ENCODE measurements at places on chromosomes 12 and 14.

DNA sequence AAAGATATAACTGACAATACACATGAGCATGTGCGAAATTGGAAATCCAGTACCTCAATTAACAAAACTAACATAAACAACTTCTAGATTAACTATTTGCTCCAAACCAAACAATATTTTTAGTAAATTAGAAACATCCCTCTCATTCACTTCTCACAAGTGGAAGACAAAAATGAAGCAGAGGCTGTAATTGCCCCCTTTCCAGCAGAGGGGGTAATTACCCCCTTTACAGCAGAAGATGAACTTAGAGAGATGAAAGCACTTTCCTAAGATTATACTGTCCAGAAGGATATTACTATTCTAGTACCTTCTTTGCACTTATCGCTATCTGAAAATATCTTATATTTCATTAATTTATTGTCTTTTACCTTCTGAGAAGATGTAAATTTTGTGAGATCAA lies 1025.2 kb downstream of the FSCB start:
- no peak for DNase-seq

DNA sequence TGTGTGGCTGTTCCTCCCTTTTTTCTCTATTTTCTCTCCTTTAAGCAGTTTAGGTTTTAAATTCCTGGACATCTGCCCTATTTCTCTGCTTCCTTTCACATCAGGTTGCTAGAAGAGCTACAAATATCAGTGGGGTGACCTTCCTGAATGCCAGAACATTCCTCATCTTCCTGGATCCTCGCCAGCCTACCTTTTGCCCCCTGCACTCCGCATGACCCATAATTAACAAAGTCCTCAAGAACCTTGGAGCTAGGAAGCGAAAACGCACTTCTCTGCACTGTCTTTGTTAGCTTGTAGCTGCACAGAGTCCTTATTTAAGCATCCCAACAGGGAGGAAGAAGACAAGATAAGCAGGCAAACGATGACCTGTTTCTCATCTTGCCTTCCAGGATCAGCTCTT lies 30.5 kb downstream of the VDR start:
- DNase-seq: no peak

DNA sequence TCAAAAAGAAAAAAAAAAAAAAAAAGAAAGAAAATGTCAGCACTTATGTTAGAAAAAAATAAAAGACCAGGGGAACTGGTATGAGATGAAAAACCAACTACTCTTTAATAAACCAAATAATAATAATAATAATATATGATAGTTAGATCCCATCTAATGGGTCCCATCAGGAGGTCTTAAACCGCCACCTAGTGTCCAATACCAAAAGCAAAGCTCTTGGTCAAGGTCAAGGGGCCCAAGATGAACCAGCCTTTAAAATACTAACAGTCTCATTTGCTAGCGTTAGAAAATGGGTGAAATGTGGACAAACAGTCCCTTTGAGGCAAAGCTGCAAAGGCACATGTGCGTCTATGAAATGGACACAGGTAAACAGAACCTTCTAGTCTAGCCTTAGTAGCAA lies 12.3 kb downstream of the BRAP start:
- DNase-seq: no peak

DNA sequence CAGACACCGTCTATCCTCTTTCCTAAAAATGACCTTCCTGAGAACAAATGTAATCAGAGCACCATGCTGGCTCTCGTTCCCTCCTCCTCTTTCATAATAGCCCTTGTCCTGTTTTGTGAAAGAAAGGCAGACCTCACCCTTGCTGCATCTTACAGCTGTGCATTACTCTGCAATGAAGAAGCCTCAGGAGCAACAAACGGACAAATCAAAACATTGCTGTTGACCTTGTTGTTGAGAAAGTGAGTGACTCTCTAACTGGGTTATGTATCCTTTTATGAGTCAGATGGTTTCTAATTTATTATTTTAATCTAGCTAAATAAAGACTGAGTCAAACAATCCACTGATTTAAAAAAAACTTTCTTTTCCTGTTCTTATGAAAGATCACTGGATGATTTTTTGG lies 180.9 kb downstream of the RPS29 start:
- no peak for DNase-seq

DNA sequence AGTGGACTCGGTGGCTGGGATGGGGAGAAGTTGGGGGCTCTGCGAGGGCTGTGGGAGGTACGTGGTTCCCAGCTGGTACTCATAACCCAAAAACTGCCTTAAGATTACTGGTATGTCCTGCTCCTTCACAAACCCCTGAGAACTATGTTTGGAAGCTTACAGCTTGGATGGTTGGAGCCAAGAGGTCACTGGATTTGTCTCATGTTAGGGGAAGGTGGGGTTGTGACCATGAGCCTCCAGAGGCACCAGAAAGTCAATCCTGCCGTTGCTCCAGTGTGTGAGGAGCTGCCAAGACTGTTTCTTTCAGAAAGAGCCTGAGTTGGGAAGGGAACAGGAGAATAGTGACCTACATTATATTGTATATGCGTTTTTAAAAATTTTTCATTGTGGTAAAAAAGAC lies 33.5 kb downstream of the TEAD4 start:
- DNase-seq: no peak

DNA sequence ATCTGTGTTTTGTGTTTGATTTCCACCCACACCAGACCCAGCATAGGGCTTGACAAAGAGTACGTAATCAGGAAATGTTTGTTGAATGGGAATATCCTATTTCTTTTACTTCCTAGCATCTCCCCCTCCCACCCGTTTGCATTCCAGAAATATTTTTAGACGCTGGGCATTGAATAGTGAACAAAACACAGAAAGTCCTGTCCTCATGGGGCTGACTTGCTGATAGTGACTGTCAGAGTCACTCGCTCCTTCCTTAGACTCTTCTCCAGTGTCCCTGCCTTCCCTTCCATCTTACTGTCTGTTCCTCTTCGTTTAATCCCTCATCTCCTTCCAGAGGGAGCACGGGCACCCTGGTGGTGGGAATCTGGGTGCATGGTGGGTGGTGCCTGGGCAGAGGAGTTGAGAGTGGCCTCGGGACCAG lies 53.6 kb downstream of the SLC25A47 start:
- DNase-seq: no peak

DNA sequence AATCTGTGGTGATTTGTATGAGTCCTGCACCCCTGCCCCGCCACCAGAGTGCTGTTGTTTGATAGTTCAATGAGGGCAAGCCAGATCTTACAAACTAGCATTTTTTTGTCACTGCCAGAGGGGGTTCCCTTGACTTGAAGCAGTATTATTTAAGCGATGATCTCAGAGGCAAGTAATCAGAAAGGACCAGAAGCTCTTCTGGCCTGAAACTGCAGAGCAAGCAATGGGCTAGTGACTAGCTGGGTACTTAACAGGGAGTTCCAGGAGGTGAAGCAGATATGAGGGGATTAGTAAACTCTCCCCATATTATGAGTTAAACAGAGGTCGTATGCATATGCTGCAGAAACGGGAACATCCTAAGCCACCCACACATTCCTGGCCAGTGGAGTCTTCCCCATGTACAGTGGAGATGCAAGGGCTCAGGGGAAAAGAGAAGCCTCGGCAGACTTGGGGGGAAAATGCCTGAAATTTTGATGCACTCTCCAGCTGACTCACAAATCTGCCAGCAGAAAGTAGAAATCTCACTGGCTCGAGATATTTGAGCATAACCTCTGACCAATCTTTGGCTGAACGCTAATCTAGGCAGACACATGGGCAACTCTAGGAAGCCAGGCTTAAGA lies 8.3 kb upstream of the CRACR2A start:
- no peak for DNase-seq

DNA sequence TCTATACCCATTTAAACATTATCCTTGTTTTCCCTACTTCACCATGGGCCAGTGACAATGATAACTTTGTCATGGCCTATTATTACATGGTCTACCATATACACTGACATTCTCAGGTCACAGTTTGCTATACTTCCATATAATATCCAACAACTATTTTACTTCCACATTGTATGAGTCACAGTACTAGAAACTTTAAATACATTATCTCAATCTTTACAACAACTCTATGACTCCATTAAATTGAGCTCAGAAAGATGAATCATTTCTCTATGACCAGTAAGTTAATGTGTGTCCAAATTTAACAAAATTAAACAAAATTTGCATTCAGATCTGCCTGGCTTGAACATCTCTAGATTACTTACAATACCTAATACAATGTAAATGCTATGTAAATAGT lies 93.9 kb downstream of the PLEKHG7 start:
- DNase-seq: no peak

GRCh38 chr14:103597623-103598377 lies 31.2 kb upstream of the KLC1 start:
- peak; percentile 76 for DNase-seq

DNA sequence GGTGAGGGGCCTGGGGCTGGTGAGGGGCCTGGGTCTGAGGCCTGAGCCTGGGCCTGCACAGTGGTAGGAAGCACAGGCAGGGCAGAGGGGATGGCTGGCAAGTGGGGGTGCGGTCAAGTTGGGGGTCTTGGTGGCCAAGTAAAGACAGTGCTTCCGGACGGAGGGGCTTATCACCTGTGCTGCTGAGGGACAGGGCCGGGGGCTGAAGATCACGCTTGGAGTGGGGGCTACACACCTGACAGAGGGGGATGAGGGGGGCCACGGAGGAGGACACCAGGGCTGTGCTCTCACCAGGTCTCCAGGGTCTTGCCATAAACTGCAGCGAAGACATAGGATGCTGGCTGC lies 12.2 kb downstream of the TEDC1 start:
- no peak for DNase-seq

DNA sequence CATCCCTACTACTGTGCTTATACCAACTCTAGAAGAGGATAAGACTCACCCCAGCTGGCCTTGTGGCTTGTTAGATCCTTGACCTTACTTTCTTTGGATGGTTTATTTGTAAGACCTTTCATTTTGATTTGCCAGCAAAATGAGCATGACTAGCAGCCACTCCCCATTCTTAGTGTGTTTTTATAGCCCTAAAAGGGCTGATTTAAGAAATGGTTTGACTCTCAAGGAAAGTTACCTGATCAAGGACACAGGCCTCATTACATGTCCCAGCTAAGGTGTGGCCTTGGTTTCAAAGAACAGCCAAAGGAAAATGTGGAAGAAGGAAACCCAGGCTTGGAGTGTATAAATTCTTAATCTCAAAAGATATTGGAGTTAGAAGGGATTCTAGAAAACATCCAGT lies 41.4 kb downstream of the SLC17A8 start:
- DNase-seq: no peak

- no peak for DNase-seq
Observed at GRCh38 chr12:31214626-31215517, 111.1 kb downstream of the SINHCAF start.

DNA sequence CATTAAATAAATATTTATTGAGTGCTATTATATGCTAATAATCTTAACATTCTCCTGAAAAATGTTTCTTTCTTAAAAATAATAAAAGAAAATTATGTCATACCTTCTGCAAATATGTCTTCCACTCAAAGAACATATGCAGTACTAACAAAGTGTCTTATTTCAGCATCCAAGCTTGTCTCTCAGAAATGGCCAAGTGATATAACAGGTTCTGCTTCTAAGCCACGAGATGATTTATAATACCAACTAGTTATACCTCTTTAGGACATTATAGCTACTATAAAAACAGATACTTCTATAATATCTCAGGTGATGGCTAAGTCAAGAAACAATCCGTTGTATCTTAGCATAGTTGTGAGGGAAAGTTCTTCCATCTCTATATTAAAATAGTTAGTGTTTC lies 128.1 kb upstream of the ARID2 start:
- DNase-seq: no peak

DNA sequence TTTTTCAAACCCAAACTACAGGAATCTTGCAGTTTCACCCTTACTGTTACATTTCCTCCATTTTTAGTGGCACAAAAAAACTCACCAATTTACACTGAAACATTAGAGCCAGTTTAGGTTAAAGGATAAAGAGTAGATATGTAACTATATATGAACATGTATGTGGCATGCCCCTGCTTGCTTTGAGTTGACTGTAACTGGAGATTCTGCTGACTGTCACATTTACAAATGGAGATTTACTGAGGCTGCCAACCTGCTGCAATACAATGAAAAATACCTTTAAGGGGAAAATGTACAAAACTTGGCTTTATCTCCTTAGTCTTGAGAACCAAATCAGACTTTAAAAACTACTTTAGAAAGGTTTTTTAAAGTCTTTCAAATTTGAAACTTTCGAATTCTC lies 28.3 kb downstream of the STON2 start:
- DNase-seq: no peak

GRCh38 chr12:48866052-48866711 lies 512 bp upstream of the RND1 start:
- DNase-seq: no peak

GRCh38 chr12:21438643-21439042 lies 1.2 kb downstream of the PYROXD1 start:
- no peak for DNase-seq

- DNase-seq: no peak
Observed at GRCh38 chr12:23579257-23579656, 370.2 kb downstream of the SOX5 start.

- DNase-seq: no peak
Observed at GRCh38 chr14:53048631-53049030, 97.8 kb upstream of the FERMT2 start.

DNA sequence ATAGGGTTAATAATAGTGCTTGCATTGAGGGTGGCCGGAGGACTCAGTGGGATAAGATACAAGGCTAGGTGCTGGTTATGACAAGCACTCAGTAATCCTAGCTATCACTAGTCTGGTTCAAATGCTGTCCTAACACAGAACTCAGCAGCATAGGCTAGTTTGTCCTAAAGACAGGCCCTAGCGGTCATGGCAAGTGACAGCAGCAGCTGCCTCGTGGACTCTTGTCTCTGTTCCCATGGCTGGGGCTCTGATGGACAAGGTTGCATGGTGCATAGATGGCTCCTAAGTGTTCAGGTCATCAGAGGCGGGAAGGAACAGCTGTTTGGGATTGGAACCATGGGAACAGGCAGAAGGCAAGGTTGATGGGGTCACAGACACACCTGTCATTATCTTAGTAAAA lies 42.4 kb upstream of the IGF1 start:
- DNase-seq: no peak

DNA sequence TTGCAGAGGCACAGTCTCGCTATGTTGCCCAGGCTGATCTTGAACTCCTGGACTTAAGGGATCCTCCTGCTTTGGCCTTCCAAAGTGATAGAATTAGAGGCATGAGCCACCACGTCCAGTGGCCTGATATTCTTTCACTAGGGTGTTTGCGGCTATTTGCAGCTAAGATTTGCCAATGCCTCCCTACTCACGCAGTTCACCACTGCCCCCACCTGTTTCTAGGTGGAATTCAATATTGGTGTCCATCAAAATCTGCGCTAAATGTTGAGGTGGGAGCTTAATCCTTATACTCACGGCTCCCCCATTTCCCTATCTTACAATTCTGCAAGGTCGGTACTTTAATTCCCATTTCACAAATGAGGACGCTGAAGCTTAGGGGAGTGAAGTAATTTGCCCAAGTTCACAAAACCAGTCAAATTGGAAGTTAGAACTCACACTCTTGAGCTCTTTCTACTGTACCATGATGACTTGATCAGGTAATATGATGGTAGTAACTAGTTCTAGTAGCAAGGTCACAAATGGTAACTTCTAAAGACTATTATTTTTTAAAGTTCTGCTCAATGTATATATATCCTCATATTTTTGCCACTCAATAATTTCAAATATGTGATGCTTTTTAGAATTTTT lies 22.1 kb upstream of the LRRC9 start:
- no peak for DNase-seq

GRCh38 chr14:68248481-68249255 lies 429.1 kb downstream of the RAD51B start:
- DNase-seq: no peak

GRCh38 chr12:131349397-131350127 lies 361.3 kb upstream of the SFSWAP start:
- DNase-seq: no peak

- no peak for DNase-seq
Observed at GRCh38 chr12:114248527-114248926, 157.4 kb downstream of the TBX5 start.

- DNase-seq: no peak
Observed at GRCh38 chr12:116339800-116340371, 62.4 kb upstream of the MED13L start.

Data from head of caudate nucleus (tissue), 42 donors.